Stimulated activated CD4-positive, alpha-beta T cell treated with anti-CD3 and anti-CD28 coated beads, Interleukin-2, amount 100 ng/mL, for 24 hours (primary cell): ENCODE measurements at places on chromosomes 1 and 21.

- DNase-seq = no peak
These were observed 226.2 kb downstream of the AKT3 start for GRCh38 chr1:243623841-243624240.

GRCh38 chr21:41381731-41382130 lies 19.9 kb downstream of the MX2 start:
- DNase-seq = no peak

GRCh38 chr1:95002540-95003432 lies 70.0 kb downstream of the ALG14 start:
- no peak for DNase-seq

- no peak for DNase-seq
These were observed 18.7 kb upstream of the SLAMF6 start for GRCh38 chr1:160541622-160542302.

GRCh38 chr21:45304945-45305344 lies 17.2 kb upstream of the POFUT2 start:
- no peak for DNase-seq

GRCh38 chr1:153483776-153484175 lies 23.3 kb upstream of the S100A7 start:
- no peak for DNase-seq

- DNase-seq = no peak
These were observed 49.8 kb downstream of the SLC16A1 start for GRCh38 chr1:112906150-112906698.

DNA sequence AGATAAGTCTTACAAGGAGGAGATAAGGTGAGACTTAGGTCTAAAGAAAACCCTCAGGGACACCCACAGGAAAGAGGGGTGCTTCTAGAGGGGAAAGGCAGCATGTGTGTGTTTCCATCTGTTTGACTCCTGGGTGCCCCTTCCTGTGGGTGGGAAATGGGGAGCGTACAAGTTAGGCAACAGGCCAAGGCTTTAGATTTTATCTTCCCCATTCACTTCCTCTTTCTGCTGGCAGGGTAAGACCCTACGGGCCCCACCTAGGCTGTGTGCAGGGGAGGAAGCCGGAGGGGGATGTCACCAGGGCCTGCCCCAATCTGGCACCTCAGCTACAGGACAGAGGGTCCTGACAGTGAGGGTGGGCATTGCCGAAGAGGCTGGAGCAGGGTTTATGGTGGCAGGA lies 2.5 kb upstream of the OLIG1 start:
- DNase-seq = no peak

DNA sequence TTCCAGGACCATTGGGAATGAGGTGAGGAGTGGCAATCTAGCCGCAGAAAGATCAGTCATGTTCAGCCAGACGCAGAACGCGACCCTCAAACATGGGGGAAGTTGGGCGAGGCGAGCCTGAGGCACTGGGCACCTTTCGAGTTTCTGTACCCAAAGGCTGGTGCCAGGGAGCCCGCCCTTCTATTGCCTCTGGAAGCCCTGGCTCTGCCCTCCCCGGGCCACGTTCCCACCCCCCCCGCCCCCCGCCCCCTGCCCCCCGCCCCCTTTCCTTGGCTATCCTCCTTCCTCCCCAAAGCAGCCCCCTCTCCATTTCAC lies 2.2 kb upstream of the ZBTB7B start:
- DNase-seq = no peak

GRCh38 chr1:67004176-67004575 lies 49.8 kb downstream of the SLC35D1 start:
- DNase-seq = no peak

DNA sequence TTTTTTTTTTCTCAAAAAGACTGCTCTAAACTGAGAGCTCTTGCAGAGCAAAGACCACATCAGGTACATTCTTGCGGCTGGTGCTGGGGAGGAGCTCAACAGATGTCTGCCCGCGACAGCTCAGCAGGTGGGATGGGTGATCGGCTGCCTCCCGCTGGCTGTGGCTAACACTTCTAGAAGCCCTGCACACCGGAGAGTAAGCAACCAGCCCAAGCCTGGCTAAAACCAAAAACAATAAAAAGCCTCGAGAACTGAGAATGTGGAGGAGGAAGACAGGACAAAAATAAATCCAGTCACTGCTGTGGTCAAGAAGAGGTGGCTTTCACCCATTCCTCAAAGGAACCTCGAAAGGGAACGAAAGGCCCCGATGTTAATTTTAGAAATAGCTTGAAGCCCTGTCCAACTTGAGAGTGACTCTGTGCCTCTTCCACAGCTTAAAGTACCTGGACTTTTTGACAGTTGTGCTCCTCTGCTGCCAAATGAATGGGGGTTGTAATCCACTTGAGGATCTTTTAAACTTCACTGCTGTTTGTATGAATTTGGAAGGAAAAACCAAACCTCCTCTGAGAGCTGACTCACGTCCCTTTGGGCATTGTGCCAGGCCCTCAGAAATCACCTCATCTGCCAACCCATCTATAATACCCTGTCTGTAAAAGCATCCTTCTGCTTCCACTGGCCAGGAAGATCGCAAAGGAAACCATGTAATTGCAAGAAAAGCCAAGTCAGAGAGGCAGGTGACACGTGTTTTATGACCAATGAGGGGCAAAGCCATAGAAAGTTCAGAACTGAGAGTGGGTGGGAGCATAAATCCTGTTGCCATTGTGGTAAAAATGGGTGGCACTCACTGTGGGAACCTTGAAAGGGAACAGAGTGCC lies 78.6 kb downstream of the KCNN3 start:
- DNase-seq = peak; percentile 72

GRCh38 chr1:210362526-210362925 lies 33.8 kb downstream of the HHAT start:
- no peak for DNase-seq

DNA sequence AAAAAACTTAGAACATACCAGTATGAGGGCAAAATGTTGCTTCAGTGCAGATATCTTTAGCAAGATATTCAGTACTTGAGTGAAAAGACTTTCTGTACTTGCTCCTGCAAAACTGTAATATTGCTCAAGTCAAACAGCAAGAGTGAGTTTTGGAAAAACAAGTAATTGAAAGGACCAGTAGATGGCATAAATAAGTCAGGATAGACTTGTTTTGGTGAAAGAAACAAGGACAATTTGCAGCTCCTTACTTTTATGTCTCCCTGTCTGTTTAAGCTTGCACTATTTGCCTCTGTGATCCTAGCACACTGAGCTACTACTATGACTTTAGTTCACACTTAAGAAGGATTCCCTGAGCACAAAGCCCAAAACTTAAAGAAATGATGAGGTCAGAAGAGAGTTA lies 39.1 kb downstream of the IFI44 start:
- no peak for DNase-seq

DNA sequence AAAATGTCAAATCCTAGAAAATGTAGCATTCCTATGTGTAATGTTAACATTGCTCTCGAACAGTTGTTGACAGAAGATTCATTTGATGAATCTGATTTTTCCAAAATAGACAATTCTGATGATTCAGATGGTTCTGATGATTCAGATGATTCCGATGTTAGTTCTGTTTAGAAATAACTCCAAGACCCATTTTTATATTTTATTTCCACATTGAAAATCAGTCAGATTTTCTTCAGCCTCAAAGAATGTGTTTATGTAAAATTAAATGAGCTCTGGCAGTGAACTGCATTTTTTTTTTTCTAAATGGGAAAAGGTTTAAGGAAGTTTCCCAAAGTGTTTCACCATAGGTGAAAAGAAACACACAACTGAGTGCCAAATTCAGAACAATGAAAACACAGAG lies 136.5 kb downstream of the TSEN15 start:
- DNase-seq = no peak

GRCh38 chr1:17305576-17306095 lies 2.4 kb upstream of the PADI4 start:
- no peak for DNase-seq

- no peak for DNase-seq
These were observed 102.4 kb upstream of the ETV3 start for GRCh38 chr1:157240495-157241184.

- DNase-seq = no peak
These were observed 85.7 kb upstream of the KRTAP19-8 start for GRCh38 chr21:31124010-31124409.

- DNase-seq = no peak
These were observed 2.2 kb downstream of the FBXO28 start for GRCh38 chr1:224116131-224116530.

GRCh38 chr1:23383577-23384311 lies 14.1 kb upstream of the ZNF436 start:
- no peak for DNase-seq

DNA sequence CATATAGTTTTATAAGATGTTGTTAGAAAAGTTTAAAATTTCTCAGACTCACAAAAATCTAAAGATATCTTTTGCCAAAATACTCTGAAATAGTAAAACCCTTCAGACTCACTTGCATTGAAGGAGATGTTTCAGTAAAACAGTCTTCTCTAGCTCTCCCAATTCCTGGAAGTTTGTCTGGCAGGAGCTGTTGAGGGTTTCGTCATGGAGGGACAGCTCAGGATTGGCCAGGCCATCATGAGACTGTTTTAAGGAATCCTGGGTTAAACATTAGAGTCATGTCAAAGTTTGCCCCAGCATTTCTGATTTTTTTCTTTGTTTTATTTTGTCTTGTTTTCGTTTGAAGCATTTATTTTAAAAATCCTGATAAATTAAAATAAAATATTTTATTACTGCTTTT lies 293.8 kb upstream of the PBX1 start:
- DNase-seq = no peak

- DNase-seq = no peak
These were observed 4.5 kb downstream of the LEPR start for GRCh38 chr1:65425006-65425405.

- DNase-seq = no peak
These were observed 9.1 kb downstream of the NHLH1 start for GRCh38 chr1:160375788-160376524.

DNA sequence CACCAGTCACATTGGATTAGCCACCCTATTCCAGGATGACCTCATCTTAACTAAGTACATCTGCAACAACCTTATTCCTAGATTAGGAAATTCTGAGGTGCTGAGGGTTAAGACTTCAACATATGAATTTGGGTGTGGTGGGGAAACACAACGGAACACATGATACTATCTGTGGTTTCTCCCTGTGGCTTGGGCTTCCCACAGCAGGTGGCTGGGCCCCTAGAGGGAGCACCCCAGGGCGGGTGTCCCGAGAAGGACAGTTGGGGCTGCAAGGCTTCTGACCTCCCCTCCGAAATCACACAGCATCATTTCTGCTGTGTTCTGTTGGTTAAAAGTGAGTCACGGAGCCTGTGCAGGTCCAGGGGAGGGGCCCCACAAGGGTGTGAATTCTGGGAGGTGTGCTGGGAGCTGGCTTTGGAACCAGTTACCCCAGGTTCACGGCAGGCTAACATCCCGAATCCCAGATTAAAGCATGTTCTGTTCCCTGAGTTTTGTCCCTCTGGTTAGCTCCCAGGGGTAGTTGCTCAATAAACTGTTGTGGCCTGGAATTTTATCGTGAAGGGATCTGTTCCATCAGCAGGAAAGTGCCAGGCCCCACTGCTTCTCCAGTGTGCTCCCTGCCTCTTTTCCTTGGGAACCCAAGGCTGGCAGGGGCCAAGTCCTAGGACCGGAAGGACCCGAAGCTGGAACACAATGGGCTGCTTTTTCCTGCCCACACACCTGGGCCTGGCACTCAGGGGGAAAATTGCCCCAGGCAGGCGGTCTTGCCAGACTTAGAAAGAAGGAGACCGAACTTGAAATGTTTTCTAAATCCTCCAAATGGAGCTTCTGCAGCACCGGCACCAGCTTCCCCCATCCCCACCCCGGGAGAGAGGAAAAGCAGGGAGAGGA lies 154.0 kb upstream of the WNT4 start:
- DNase-seq = no peak

- peak; percentile 34 for DNase-seq
These were observed 104.5 kb upstream of the FMN2 start for GRCh38 chr1:239987103-239987745.

- DNase-seq = no peak
These were observed 350.9 kb downstream of the S1PR1 start for GRCh38 chr1:101587741-101588140.

- no peak for DNase-seq
These were observed 9.1 kb upstream of the TMEM61 start for GRCh38 chr1:54971317-54971791.

- no peak for DNase-seq
These were observed 18.2 kb downstream of the FAM163A start for GRCh38 chr1:179761296-179761695.

DNA sequence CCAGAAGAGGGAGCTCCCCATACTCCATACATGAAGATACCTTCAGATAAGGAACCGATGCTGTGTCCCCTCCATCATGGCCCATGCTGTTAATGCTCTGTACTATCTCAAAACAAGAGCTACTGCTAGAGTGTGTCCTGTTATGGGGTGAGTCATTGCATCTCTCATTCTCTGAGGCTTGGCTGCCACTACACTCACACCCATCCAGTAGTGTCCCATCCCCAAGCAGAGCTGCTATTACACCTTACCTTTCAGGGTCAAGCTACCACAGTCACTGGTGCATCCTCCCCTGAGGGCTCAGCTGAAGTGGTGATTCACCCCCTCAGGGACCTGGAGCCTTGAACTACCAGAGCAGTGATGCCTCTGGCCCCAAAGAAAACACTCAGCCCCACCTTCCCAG lies 198.5 kb downstream of the PLA2G4A start:
- DNase-seq = no peak

DNA sequence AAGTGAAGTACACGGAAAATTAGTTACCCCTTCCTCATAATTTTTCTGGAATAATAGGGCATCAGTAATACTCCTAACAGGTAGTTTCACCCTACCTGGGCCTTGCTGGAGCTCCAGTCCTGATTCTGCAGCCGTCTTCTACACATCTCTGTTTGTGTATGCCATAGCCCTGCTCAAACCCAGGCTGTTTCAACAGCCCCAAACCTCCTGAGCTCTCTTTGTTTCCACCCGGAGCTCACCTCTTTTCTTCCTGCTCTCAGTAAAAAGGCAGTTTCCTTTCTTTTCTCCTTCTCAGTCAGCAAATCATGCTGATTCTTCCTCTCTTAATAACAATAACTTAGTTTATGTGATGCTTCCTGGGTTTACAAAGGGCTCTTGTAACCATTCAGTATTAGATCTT lies 355.1 kb upstream of the RUNX1 start:
- no peak for DNase-seq

- no peak for DNase-seq
These were observed 42.3 kb upstream of the CCDC190 start for GRCh38 chr1:162903246-162903645.

GRCh38 chr1:44015206-44015605 lies 16.1 kb downstream of the SLC6A9 start:
- no peak for DNase-seq

DNA sequence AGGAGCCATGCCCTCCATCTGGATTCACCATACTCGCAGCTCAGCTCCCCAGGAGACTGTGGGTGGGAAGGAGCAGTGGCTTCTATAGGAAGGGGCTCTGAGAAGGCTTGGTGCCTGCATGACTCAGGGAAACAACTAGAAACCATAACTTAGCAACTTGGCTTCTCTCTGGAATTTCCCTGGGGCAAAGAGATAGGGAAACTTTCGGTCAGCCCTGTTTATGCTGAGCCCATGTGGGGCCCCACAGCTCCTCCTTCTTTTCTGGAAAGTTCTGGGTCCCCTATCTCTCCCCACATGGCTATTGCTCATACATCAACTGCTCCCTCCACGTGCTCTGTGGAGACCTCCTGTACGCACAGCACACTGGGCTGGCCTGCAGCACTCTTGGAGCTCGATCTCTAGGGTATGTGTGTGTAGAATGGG lies 39.3 kb downstream of the PLEKHA6 start:
- DNase-seq = peak; percentile 6

GRCh38 chr1:225476538-225476988 lies 48.7 kb upstream of the LBR start:
- no peak for DNase-seq
